ENCODE measurements at places on chromosomes 1 and 21.

GRCh38 chr1:233679591-233680373, 65.9 kb downstream of the KCNK1 start:
- no peak for DNase-seq

GRCh38 chr1:199914546-199914945, 113.0 kb upstream of the NR5A2 start:
- DNase-seq: no peak

DNA sequence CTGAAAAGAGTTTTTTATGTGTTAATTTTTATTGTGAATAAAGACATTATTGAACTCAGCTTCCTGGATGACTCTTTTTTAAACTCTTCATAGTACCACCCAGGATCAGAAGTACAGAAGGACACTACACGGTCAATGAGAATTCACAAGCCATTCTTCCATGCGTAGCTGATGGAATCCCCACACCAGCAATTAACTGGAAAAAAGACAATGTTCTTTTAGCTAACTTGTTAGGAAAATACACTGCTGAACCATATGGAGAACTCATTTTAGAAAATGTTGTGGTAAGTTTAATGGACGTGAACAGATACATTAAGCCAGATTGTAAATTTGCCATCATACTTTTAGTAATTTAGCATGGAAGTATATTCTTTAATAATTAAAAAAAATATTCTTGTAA, 249.5 kb downstream of the TPR start:
- DNase-seq: no peak

- no peak for DNase-seq
Observed at GRCh38 chr1:15708486-15709137, 24.5 kb downstream of the PLEKHM2 start.

DNA sequence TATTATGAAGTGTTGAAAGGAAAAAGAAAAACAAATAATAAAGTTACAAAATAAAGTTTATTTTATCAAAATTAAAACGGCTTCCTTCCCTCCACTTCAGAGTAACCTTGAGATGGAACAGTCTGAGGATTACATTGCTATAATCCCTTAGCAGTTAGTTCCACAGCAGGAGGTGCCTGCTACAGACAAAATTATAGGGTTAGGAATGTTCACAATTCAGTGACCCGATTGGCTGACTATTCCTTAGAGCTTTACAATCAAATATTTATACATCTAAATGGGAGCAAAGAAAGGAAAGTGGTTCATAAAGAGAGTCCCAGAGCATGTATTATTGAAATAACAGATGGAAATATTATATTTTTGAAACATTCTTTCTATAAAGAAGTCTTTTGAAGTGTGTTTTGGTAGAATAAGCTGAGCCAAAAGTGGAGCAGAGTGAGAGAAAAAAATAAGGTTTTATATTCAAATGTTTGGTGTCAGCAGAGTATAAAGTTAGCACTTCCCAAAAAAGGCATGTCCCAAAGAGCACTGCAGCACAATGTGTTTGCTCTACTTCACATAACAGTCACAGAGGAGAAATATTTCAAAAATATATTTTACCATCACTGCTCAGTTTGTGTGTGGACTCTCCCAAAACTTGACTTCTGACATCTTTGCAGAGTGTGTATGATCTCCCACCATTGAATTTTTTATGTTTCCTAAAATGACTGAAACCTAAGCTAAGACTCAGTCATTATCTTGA, 71.4 kb upstream of the GORAB start:
- DNase-seq: no peak

DNA sequence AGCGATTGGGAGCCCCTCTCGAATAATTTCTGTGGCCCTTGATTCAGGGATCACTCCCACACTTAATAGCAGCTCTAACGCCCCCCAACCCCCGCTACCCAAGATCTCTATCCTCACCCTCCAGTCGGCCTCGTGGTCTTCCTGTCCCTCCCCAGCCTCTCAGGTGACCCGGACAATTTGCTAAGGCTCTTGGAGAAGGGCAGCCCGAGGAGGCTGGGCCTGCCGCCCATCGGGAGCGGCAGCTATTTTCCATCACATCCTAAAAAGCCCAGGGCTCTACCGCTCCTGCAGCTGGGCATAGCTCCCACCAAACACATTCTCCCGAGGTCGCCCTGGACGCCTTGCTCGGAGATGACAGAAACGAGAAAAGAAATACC, 12.0 kb upstream of the PHLDA3 start:
- DNase-seq: no peak

DNA sequence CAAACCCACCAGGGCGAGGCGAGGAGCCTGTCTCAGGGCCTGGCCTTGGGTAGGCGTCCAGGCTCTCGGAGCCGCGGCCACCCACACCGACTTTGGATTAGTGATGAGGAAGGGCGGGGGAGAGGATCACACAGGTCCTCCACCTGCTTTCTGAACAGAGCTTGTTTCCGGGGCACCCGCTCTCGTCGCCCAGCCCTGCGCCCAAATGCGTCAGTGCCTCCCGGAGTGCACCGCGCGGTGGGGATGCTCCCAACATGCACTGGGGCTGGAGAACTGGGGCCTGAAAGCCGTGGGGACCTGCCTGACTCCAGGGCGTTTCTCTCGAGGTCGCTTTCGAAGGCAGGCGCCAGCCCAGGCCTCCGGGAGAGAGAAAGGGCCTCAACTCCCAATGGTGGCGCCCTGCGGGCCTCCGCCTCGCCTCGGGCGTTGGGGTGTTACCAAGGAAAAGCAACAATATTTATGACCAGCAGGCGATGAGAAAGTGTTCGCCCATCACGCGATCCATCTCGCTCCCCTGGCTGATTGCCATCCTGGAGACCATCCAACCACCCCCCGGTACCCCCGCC, 8.9 kb upstream of the LHX8 start:
- no peak for DNase-seq

DNA sequence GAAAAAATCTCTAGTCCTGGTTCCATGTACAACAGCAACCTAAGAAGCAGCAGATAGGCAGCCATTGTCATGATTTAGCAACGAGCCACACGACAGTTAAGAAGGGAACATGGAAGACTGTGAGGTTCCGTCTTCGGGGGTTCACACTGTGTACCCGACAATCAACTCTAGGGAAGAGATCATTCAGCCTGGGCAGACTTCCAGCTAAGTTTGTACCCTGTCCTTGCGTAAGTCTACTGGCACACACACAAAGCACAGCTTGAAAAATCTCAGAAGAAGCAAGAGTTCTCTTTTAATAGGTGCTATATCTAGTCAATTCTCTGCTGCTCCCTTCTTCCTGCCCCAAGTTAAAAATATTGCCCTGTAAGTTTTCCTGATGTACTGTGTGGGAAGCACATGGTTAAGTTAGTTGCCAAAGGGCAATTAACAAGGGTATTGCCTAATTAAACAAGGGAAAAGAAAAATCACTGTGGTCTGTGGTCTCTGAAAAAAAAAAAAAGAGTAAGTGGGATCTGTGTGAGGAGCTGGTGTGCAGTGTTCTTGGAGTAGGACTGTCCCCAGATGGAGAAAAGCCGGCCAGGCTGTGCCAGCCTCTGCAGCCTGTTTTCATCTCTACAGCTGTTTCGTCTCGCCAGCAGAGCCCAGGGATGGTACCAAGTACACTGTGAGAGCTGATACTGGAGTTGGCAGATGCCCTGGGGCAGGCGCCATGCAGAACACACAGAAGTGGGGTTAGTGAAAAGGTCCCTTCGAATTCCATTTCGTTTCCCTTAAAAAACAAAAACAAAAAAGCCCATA, 6.4 kb upstream of the MYBPHL start:
- no peak for DNase-seq

- DNase-seq: peak; percentile 94
Observed at GRCh38 chr1:77538956-77539518, 143.4 kb downstream of the ZZZ3 start.

DNA sequence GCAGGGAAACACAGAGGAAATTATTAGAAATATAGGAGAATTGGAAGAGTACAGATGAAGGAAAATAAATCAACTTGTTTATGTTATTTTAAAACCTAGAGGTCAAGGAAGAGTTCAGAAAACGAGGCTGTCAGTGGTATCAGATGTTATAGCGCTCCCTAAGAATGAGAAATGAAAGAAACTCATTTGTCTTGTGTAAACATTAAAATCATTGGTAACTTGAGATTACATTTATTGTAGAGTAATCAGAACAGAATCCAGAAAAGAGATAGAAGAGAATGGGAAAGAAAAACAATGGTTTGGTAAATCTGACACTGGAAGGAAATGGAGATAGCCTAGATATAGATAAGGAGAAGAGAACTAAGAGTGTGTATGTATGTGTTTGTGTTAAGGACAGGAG, 106.4 kb downstream of the ATF6 start:
- no peak for DNase-seq

DNA sequence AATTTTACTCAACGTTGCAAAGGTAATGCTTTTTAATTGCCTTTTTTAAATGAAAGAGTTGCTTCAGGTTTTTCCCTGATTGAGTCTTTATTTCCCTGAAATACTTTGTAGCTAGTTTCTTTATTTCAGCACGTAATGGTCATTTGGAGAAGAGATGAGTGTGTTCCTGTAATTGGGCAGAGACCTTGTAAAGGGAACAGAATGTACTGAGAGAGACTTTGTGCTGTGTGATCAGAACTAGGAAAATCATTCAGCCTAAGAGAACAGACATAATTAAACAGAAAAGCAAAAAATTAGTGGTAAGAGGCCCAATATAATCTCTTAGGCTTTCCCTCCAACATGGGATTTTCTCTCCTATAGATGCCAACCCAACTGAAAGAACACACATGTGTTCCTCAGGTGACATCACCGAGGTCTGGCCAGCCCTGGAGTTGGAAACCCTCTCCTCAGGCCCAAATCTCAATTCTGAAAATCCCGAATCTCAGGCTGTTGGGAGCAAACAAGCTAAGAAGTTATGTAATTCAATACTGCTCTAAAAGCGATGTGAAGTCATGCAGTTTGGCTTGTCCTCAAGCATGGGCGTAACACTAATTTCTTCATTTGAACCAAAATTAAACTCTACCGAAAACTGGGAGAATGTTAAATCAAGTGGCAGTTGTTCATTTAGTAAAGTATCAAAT, 102.0 kb downstream of the TGFB2 start:
- no peak for DNase-seq

DNA sequence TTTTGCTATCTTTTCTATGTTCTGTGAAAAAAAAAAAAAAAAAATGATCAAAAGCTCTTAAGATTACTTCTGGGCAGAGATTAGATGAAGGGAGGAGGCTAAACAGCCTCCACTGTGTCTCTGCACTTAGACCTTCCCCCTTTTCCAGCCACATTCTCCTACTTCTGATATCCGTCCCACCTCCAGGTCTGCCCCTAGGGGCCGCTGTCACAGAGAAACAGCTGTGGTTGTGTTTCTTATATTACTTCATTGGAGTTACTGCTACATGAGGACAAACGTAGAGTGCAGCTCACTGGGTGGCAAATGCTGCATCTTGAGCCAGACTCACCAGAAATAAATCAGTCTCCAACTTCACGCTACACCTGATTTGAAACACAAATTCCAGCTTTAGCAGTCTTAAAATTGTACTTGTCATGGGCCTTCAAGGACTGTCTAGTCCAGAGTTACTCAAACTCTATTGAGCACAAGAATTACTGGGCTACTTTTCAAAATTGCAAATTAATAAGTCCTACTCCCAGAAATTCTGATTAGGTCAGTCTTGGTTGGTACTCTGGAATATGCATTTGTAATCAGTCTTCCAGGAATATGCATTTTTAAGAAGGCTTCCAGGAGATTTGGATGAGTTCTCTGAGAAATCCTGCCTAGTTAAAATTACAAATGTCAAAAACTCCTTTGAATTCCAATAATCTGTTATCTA, 125.2 kb upstream of the PTBP2 start:
- peak; percentile 65 for DNase-seq

GRCh38 chr1:54125386-54126070, 27.3 kb downstream of the CDCP2 start:
- no peak for DNase-seq

DNA sequence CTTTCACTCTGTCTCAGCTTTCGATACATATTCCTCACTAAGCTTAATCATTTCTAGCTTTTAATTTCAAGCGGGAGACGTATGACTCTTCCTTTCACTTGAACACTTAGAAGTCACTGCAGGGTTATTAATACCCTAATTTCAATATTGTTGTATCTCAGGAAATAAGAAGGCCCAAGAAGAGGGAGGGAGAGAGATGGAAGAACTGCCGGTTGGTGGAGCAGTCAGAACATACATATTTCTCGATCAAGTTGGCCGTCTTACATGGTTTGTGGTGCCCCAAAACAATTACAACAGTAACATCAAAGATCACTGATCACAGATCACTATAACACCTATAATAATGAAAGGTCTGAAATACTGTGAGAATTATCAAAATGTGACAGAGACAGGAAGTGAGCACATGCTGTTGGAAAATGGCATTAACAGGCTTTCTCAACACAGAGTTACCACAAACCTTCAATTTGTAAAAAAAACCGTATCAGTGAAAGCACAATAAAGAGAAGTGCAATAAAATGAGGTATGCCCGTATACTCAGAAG, 145.4 kb upstream of the HP1BP3 start:
- no peak for DNase-seq

GRCh38 chr1:151624783-151625182, 12.9 kb downstream of the SNX27 start:
- DNase-seq: no peak

DNA sequence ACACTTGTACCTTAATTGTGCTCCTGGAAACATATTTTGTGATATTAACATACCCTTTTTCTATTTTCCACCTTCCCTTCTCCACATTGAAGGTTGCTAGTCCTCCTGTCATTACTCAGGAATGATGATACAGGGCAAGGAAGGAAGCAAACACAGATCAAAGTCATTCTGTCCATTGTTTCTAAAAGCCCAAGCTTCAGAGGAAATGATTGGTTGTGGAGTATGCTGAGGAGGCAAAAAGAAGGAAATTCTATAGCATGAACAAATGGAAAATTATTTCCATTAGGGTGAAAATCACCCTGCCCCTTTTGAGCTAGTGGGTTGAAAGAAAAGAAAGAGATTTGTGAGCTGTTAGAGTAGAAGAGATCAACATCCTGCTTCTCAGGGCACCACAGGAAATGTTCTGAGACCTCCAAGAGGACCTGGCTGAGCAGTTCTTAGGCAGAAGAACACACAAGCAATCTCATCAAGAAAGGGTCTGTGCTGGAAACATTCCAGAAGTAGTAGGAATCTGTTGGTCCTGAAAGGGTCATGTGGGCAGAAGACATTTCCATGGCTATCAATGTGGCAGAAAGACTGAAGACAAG, 29.0 kb upstream of the PRRX1 start:
- peak; percentile 56 for DNase-seq

DNA sequence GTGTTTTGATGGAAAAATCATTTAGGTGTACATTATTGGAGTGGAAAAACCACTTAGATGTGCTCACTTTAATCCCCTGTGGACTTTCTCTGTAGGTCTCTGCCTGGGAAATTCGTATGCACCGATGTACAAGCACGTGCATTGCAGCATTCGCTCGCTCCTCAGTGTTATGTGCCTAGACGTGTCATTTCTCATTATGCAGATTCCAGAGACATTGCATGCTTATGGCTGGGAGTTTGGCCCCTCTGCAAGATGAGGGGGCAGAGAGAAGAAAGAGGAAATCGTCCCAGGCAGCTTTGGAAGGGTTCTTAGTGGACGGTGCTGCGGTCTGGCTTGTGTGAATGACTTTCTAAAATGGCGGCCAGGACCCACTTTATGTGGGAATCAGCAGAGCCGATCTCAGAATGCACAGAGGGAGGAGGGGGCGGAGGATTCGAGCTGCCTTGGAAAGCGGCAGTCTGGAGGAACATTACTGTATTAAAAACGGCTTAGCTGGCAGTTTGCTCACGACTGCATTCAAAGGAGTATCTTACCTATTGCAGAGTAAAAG, 2.3 kb downstream of the SPEN start:
- DNase-seq: peak; percentile 77

- DNase-seq: peak; percentile 93
Observed at GRCh38 chr1:234544087-234544579, 65.2 kb upstream of the TARBP1 start.

- DNase-seq: peak; percentile 85
Observed at GRCh38 chr1:37945743-37946702, 830 bp downstream of the INPP5B start.

GRCh38 chr1:24930260-24931145, at the start of gene RUNX3:
TSS of gene RUNX3 (minus strand) at chr1:24930276. CDS start at chr1:24929868, 408 bp downstream.
- peak; percentile 52 for DNase-seq
